Stimulated activated CD4-positive, alpha-beta T cell treated with anti-CD3 and anti-CD28 coated beads, TNF-alpha, amount 100 ng/mL, for 4 hours (primary cell): ENCODE measurements at places on chromosomes 4 and X.

GRCh38 chr4:80897537-80898303 lies 132.8 kb upstream of the BMP3 start:
- no peak for DNase-seq

DNA sequence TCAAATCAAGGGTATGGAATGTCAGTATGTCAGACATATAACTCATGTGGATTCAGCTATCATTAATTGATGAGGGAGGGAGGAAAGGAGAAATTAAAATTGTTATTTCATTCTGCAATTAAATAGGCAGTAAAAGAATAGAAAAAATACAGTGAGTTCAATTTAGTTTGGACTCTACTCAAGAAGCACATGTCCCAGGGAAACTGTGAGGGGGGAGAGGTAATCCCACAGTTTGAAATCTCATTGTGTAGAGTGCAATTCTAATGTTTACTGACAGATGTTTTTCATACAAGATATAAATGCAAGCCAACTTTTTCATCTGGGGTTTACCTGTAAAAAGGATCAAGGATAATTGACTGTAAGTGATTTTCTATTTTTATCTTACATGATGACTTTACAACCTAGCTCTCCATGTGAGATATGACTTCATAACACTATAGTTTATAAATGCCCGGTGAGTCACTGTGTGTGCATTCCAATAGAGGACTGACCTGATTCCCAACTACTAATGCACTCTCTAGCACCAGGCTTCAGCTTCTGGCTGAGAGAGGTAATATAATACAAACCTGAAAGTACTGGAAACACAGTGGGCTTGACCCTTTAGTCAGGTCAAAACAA lies 35.2 kb upstream of the SCD5 start:
- no peak for DNase-seq

- DNase-seq, result no peak
These were observed 622.1 kb downstream of the SPRY1 start for GRCh38 chr4:124018383-124019317.

DNA sequence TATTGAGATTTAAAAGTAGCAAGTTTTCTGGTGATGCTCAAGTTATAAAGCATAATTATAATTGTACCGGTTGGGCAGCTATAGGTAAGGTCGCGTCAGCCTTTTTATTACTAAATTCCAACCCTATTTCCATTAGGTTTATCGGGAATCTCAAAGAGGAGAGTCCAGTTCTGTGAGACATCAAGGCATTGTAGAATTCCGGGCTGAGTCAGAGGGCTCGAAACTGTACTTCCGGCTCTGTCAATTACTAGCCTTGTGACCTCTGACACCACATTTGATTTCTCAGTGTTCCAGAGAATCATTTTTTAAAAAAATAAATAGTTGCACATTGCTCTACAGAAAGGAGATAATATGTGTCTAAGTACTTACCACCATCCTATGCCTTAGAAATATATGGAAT lies 4.3 kb downstream of the IL1RAPL1 start:
- DNase-seq, result no peak

DNA sequence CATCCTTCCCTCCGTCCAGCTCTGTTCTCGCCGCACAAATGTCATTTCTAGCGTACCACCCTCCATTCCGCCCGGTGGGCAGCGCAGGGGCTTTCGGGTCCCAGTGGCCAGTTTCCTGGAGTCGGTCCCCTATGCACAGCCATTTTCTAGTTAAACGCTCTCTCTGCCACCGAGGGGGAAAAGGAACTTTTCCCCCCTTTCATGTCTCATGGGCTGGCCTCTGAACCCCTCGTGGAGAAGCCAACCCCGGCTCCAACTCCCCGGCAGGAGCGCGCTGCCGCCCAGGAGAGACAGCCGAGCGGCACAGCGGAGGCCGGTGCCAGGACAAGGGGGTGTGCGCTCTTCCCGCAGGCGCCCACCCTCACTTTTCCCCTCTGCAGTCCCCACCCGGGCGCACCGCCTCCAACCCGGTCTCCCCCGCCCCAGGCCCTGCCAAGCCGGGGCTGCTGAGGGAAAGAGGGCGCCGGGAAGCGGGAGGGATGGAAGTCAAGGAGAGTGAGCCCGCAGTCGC lies 662 bp downstream of the APBB2 start:
- DNase-seq, result no peak

- no peak for DNase-seq
These were observed 109.6 kb upstream of the STIM2 start for GRCh38 chr4:26751004-26751403.

GRCh38 chr4:86302251-86302650 lies 57.6 kb downstream of the MAPK10 start:
- DNase-seq, result no peak
